ENCODE measurements at places on chromosomes 3 and 15.
A peak's percentile ranks its signal among the peaks of the same experiment; 100 is the strongest.

DNA sequence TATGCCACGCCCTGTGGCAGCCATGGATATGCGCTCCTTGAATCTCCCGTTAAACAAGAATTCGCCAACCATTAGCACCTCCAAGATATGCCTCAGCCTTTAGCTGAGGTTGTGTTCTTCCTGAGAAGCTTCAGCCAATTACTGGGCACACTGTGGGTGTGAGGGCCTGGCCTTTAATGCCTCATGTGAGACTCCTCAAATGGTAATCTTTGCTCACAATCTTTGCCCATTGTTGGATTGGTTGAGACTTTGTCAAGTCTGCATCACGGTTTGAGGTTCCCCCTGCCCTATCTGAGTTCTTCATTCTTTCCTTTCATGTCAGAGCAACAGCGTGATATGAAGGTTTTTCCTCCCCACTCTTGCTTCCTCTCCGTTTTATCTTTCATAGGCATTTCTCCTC, 108.1 kb upstream of the CCDC54 start:
- DNase-seq: no peak

DNA sequence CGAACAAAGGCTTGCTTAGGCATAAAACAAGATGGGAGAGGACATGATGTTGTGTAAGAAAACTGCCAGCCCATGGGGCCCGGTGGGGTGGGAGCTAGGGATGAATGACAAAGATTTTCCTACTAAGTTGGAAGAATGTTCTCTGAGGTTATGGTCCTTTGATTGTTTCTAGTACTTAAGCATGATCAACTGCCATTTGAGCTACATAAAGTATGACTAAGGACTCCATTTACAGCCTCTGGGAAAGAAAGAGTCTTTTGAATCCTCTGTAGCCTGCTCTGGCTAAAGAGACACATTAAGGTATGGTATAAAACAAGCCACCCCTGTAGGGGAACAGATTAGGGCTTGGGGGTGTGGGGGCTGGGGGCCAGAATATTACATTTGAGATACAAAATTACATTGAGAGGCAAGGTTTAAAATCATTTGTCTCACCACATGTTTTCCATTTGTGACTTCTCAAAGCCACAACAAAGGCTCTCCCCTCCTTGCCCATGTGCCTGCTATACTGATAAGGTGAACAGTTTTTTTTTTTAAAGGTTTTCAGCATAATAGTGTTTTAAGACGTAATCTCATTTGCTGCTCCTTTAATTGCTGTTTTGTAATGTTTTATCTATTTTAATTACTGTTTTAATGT, 323.4 kb downstream of the CHST2 start:
- DNase-seq: no peak

DNA sequence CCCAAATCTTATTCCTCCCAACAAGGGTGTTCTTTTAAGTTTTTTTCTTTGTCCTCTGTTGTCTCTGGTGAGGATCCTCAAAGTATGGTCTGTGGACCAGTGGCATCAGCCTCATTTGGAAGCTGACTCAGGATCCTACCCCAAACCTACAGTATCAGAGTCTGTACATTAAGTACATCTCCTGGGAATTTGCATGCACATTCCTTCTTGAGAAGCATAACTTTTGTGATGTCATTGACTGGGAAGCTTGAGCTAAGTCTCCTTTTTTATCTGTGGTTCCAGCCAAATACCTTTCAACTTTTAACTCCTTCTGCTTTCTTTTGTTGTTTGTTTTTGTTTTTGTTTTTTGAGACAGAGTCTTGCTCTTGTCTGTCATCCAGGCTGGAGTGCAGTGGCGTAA, 40.5 kb downstream of the ARMC8 start:
- DNase-seq: no peak

DNA sequence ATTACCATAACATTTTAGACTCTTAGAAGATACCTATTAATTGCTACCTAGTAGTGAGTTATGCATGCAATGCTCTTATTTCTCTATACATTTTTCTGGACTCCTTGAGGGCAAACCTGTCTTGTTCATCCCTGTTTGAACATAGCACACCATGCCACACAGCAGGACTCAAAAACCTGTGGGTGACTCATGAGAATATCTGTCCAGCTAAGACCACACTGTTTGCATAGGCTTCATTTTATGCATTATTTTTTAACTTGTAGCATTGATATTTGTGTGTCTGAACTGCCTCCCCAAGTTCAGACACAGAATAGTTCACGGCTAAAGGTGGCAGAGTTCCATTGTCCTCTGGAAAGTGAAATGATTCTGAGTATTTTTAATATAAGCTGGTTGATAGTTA, 1.8 kb downstream of the LMCD1 start:
- DNase-seq: no peak

DNA sequence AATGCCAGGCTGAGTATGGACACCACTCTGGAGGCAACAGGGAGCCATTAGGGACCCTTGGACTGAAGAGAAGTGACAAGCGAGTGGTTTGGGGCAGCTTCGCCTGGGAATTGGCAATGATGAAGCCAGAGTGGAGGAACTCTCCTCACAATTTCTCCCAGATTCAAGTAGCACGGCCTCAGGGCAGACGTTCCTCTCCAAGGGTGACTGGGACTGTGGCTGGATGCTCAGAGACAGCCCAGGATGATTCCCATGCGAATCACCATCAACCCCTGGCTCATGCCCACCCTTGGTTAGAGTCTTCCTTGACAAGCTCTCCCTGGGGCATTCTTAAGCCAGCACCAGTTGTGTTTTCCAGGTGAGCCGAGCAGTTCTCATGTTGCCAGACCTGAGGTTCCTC, 16.3 kb upstream of the DOCK3 start:
- DNase-seq: no peak

GRCh38 chr3:131221731-131222130, 159.8 kb upstream of the NUDT16 start:
- DNase-seq: no peak

DNA sequence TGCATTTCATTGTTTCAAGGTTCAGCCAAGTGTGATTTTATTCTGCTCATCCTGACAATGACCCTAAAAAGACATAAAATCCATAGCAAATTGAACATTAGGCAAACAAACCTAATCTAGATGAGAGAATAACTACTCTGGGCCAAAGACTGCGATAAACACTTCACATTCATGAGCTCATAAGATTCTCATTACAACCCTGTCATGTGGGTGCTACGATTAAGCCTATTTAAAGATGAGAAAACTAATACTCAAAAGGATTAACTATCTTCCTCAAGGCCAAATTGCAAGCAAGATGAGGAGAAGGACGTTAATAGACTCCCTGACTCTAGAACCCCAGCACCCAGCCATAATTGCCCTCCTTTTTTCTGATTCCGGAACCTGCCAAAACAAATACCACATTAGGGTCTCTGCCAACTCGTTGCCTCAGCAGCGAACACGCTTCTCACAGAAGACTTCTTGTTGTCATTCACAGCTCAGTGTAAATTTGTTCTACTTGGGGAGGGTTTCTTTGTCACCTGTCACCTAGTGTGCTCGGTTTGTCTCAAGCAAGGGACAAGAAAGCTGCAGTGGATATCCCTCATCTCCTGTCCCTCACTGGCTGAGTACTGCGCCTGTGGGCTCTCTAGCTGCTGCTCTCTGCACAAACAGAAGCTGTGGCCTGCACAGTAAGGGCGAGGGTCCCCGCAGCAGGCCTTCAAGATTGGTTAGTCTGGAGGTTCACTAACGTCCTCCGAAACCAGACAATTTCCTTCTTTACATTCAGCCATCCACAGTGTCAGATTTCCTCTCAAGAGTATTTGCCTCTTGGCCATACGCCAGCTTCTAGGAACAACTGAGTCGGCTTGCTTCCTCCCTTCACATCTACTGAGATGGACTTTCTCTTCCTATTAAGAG, 200.0 kb upstream of the UBE2E2 start:
- DNase-seq: no peak

GRCh38 chr3:33006081-33006480, 54.6 kb downstream of the CCR4 start:
- DNase-seq: no peak

- DNase-seq: no peak
Measured at GRCh38 chr3:135084405-135084804, 289.3 kb downstream of the EPHB1 start.

GRCh38 chr15:90765966-90766365, 48.8 kb downstream of the BLM start:
- no peak for DNase-seq

DNA sequence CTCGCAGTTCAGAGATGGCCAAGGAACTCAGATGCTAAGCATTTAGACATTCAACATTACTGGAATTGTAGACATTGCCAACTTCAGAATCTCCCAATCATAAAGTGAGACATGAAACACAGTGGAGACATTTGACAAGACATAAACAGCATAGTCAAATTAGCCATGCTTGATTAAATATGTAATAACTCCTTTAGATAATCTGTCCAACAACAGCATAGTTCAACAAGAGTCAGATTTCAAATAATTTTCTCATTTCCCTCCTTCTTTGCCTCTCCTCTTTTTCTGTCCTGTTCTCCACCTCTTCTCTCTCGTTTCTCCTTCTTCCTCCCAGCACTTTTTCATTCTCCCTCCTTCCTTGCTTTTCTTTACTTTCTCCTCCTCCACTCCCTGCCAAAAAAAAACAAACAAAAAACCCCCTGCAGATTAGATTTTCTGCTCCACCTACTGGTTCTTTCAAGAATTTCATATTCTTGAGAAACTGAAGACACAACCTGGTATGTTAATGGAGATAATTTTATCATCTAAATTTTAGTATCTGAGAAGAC, 20.2 kb downstream of the CPOX start:
- DNase-seq: no peak

- no peak for DNase-seq
Measured at GRCh38 chr15:33960549-33960935, 7.8 kb upstream of the CHRM5 start.

GRCh38 chr15:100931143-100931890, 12.2 kb downstream of the LRRK1 start:
- DNase-seq: no peak

DNA sequence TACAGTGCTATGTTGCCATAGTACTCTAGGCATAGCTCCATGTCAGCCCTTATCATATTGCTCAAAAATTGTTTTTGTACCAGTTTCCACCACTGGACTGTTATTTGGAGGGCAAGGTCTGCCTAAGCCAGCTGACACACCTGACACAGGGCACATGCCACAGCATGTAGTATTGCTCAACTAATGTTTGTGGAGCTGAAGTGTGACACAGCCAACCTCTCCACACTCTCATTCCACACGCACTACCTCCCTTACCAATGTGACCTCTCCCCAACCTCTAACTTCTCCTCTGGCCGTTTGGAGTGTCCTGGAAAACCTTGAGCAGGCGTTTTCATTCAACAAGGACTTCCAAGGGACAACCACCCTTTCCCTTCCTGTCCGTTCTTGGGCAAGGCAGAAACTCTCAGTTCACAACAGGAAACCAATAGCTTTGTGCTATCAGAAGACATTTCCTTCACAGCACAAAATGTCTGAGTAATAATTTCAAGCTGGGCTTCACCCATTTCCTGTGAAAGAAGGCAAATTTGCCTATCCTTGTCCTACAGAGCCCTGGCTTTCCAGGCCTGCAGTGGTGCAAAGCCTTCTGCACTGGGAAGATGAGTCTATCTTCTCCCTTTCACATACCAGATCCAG, 38.4 kb downstream of the TLNRD1 start:
- no peak for DNase-seq

- no peak for DNase-seq
Measured at GRCh38 chr3:150925751-150926201, 20.5 kb upstream of the MINDY4B start.

DNA sequence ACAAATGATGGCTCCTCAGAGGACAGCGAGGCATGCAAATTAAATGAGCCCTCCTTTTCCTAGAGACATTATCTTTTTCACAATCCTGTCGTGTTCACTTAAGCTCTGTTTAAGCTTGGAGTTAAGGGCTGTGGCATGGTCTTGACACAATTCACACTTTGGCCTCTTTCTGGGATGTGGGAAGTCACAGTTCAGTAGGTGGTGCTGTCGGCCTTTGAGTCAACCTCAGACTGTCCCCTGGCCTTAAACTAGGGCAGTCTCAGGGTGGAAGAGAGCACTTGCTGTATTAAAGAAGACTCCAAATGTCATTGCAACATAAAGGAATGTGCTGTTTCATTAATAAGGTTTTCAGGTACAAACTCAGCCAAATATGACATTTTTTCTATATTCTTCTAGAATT, 351.0 kb downstream of the MCTP2 start:
- peak; percentile 29 for DNase-seq

- no peak for DNase-seq
Measured at GRCh38 chr3:156029208-156029607, 91.2 kb upstream of the KCNAB1 start.

DNA sequence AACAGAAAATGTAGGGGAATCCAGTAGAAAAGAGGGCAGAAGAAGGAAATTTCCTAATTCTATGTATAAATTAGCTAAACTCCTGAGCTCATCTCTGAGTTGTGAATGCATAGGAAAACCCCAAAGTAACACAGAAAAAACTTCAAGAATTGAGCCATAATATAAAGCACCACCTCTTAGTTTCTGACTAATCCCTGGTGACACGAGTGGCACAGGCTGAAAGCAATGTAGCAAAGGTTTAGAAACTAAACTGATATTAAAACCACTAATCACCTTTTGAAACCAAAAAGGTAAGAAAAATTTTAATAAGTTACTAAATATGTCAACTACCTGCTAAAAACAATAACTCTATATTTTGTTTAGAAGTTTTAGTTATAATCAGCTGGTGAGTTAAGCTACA, 255.6 kb upstream of the NECTIN3 start:
- DNase-seq: no peak

GRCh38 chr3:181564222-181564621, 147.5 kb upstream of the SOX2 start:
- no peak for DNase-seq

GRCh38 chr3:183161552-183162336, 790 bp downstream of the LAMP3 start:
- no peak for DNase-seq

GRCh38 chr3:41920406-41920965, 41.4 kb downstream of the ULK4 start:
- no peak for DNase-seq

DNA sequence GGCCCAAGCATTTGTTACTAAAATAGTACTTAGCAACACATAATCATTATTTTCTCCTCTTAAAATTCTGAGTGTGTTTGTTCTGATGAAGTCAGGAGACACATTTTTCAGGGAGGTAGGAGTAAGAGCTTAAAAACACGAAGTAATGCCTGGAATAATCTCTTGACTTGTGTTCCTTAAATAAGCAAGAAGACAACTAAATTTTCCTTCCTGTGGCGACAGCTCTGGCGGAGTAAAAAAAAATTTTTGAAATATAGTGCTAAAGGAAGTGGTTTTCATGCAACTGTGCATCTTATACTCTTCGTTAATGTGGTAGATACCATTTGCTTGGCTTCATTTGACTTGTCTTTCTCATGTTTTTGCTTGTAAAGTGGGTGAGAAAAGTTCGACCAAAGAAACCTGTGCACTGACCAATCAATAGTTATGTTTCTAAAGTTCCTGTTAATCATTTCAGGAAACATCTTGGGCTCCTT, 11.1 kb upstream of the MBNL1 start:
- peak; percentile 84 for DNase-seq

DNA sequence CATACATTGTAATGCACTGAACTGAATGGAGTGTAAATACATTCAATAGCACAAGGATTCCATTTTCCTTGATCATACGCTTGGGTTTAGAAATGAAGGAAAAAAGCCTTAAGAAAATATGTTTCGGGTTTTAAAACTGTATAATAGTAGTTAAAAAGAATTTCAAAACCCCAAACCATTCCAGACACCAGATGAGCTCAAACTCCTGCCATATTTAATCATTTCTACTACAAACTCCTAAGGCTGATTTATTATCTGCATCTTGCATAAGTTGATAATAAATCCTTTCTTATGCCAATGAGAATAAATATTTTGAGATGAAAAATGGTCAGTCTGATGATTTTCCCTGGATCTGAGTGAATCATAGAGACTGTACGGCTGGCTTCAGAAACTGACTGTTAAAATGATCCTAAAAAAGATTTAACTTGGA, 51.0 kb downstream of the NR1D2 start:
- DNase-seq: no peak

- DNase-seq: no peak
Measured at GRCh38 chr3:129278966-129279906, 566 bp downstream of the HMCES start.
